ENCODE measurements at places on chromosomes 4 and X.

DNA sequence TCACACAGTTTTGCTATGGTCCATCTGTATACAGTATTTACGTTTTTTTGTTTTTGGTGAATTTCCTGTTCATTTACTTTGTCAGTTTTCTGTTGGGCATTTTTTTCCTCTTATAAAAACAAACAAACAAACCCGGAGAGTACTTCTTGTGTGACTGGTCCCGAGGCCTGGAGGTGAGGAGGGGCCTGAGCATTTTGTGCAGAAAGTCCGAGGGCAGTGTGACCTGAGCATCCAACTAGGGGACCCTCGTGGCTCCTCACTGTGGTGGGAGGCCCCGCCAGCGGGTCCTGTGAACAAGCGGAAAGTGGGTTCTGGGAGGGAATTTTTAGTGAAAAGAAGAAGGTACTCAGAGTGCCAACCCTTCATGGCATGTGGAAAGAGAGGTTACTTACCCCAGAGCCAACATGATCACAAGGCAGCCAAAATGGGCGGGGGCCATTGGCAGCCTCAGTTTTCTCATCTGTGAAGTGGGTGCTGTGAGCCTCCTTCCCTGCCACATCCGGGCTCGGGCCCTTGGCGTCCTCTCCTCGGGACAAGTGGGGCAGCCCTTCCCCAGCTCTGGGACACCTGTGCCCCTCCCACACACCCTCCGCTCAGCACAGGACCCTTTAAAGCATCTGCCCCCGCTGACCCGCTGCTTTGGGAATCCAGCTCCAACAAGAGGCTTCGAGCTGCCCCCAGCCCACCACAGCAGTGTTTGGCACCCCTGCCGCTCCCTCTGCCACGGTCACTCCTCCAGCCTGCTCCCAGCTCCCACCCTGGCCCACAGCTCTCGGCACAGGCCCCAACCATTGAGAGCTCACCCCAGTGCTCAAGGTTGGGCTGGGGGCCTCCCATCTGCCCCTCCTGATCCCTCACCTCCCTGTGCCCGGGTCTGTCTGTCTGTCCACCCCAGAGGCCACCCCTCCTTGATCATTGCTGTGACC, 22.8 kb upstream of the GPR78 start:
- no peak overlapping the region for H3K4me3 ChIP-seq
- H3K4me1 ChIP-seq: no peaks in the 10 kb centered on the region
- H3K27me3 ChIP-seq: no peaks in the 10 kb centered on the region
- no peak for DNase-seq
- H3K36me3 ChIP-seq: no peaks in the 10 kb centered on the region

GRCh38 chrX:44483965-44484606, 58.6 kb downstream of the FUNDC1 start:
- H3K4me3 ChIP-seq: no peak overlapping the region
- no peak for DNase-seq
- H3K27me3 ChIP-seq: peaks cover 27% of the 10 kb centered on the region
- no peaks in the 10 kb centered on the region for H3K36me3 ChIP-seq

- H3K36me3 ChIP-seq: no peaks in the 10 kb centered on the region
- no peaks in the 10 kb centered on the region for H3K4me1 ChIP-seq
- H3K27ac ChIP-seq: peak overlapping the region; percentile 99
- no peak for DNase-seq
These were observed 2.7 kb downstream of the TMEM165 start for GRCh38 chr4:55398461-55398860.

- H3K4me3 ChIP-seq: no peak overlapping the region
- no peak overlapping the region for H3K27ac ChIP-seq
- no peaks in the 10 kb centered on the region for H3K4me1 ChIP-seq
- DNase-seq: no peak
- no peaks in the 10 kb centered on the region for H3K36me3 ChIP-seq
These were observed 63.8 kb upstream of the ANXA10 start for GRCh38 chr4:168028568-168028967.

GRCh38 chr4:118120120-118120760, 86.0 kb downstream of the NDST3 start:
- no peaks in the 10 kb centered on the region for H3K36me3 ChIP-seq
- no peak overlapping the region for H3K4me3 ChIP-seq
- no peak for DNase-seq
- H3K27me3 ChIP-seq: no peaks in the 10 kb centered on the region
- no peak overlapping the region for H3K27ac ChIP-seq
- H3K4me1 ChIP-seq: no peaks in the 10 kb centered on the region

All from breast epithelium (tissue), 4 donors.